CD4-positive, alpha-beta T cell treated with Interleukin-15 for 4 hours (primary cell): ENCODE measurements at places on chromosomes 13 and 19.

- DNase-seq: peak; percentile 93
These were observed at the start of gene FKBP8 for GRCh38 chr19:18542941-18543813. TSS of gene FKBP8 (minus strand) at chr19:18543573. CDS start at chr19:18541970, 1,603 bp downstream.

DNA sequence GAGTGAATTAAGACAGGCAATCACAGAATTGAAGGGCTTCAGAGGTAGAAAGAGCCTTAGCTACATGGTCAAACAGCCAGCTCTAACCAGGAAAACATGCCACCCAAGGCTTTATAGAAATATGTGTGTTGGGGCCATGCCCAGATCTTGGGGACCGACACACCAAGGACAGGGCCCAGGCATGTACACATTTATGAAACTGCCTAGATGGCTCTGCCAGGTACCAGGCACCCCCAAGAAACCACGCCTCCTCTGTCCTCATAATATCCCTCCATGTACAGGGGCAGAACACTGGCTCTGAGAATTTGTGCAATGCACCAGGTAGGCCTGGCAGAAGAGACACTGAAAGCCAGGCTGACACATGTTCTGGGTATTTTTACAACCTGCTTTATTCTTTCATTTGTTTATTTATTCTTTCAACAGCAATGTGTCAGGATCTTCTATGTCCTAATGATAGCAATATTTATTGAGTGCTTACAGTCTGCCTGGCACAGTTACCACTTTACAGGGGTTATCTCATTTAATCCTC is 137.9 kb upstream of the LSM14A start:
- no peak for DNase-seq

- DNase-seq: no peak
These were observed 199.2 kb downstream of the NALCN start for GRCh38 chr13:101217086-101217485.

DNA sequence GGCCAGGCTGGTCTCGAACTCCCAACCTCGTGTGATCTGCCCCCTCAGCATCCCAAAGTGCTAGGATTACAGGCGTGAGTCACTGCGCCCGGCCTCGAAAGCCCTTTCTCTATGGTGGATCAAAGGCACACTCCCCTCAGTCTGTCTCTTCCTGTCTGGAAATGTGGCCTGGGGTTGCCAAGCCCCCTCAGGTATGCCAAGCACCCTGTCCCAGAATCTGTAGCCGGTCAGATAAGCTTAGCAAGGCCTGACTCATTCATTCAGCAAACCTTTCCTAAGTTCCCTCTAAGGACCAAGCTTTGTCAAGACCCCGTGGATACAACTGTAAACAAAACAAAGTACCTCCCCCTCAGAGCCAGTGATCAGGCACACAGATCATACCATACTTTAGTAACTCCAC is 14.1 kb downstream of the NUCB1 start:
- no peak for DNase-seq

- no peak for DNase-seq
These were observed 8.6 kb downstream of the KDM4B start for GRCh38 chr19:4977299-4978174.

- DNase-seq: no peak
These were observed 111.6 kb downstream of the GGACT start for GRCh38 chr13:100476963-100477362.

- DNase-seq: no peak
These were observed 187.9 kb downstream of the KATNAL1 start for GRCh38 chr13:30119476-30119875.

- DNase-seq: no peak
These were observed 141.9 kb downstream of the SUCLA2 start for GRCh38 chr13:47859165-47859564.
